Left lung (tissue), 14 donors: ENCODE measurements at places on chromosomes 6 and 20. TPM values are rescaled to one million over a fixed set of nuclear protein-coding genes. Genes with fewer than 3 reads are reported as not detected.

- DNase-seq = no peak
- H3K27me3 ChIP-seq = no peaks in the 10 kb centered on the region
- H3K4me1 ChIP-seq = no peaks in the 10 kb centered on the region
- H3K27ac ChIP-seq = no peak overlapping the region
Measured at GRCh38 chr6:31752739-31753319, 9.6 kb upstream of the SAPCD1 start.

The ESF1 gene
- total RNA-seq = 13.0 TPM

The PSORS1C1 gene
- 11.7 TPM for total RNA-seq

DNA sequence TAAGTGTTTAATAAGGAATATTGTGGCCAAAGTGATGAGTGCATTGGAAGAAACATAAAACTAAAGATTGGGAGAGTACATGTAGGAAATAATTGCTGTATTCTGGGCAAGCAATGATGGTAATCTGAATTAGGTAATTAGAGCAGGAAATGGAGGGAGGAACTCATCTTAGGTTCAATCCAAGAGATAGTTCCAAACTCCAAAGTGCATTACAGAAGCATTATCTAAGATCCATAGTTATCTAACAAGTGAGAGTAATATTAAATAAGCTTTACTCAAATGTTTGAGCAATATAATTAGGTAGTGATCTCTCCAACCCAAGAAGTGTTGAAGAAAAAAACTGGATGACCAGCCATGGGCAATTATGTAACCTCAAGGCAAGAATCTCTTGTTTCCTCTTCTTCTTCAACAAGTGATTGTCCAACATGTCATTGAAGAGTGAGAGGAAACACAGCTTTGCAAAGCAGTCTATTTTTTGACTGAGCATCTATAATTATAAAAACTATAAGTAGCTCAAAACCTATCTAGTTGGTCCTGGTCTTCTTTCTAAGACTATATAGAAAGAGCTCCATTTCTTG is 181.2 kb upstream of the TNFAIP3 start:
- H3K36me3 ChIP-seq = no peaks in the 10 kb centered on the region
- H3K4me3 ChIP-seq = no peak overlapping the region
- no peak overlapping the region for H3K27ac ChIP-seq
- H3K4me1 ChIP-seq = no peaks in the 10 kb centered on the region
- no peak for DNase-seq
- H3K27me3 ChIP-seq = no peaks in the 10 kb centered on the region

- H3K36me3 ChIP-seq = no peaks in the 10 kb centered on the region
- no peak for DNase-seq
- no peaks in the 10 kb centered on the region for H3K27me3 ChIP-seq
- no peaks in the 10 kb centered on the region for H3K4me1 ChIP-seq
- no peak overlapping the region for H3K4me3 ChIP-seq
Measured at GRCh38 chr6:119978274-119978889, 628.8 kb upstream of the MAN1A1 start.

The ERVFRD-1 gene
- total RNA-seq = not detected

The GJA1 gene
- total RNA-seq = 162 TPM

DNA sequence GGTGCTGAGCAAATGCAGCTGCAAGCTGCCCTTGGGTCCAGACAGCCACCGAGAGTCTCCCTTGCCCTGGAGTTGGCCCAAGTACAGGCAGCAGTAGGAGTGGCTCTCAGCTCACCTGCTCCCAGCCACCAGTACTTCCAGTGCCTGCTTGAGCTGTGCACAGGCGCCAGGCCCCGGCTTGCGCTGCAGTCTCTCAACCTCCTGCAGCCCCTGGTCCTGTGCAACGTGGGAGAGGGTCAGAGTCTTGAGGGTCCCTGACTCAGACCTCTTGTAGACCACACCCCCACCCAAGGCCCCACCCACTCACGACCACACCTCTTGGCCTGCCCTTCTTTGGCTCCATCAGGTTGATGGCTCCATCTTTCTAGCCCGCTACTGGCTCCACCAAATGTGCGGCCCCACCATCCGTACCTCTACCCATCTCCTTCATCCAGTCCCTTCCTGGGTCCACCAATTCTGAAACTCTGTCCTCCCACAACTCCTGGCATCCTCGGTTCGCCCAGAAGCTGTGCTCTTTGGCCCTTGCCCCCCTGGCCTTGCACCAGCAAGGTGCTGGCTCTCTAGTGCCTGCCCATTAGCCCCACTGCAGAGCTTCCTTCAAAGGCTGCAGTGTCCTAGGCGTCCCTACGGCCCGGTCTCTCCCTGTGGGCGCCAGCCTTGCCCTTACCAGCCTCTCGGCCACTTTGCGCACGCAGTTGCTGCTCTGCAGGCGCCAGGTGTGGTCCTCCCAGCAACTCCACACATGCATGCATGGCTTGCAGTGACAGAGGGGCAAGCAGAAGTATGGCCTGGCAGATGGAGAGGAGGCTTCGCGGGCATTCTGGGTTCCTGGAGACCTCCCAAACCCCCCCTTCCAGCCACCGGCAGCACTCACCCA is 16.5 kb upstream of the SPAG4 start:
- peaks cover 33% of the 10 kb centered on the region for H3K27me3 ChIP-seq
- no peak overlapping the region for H3K27ac ChIP-seq
- H3K4me3 ChIP-seq = no peak overlapping the region
- no peaks in the 10 kb centered on the region for H3K36me3 ChIP-seq

DNA sequence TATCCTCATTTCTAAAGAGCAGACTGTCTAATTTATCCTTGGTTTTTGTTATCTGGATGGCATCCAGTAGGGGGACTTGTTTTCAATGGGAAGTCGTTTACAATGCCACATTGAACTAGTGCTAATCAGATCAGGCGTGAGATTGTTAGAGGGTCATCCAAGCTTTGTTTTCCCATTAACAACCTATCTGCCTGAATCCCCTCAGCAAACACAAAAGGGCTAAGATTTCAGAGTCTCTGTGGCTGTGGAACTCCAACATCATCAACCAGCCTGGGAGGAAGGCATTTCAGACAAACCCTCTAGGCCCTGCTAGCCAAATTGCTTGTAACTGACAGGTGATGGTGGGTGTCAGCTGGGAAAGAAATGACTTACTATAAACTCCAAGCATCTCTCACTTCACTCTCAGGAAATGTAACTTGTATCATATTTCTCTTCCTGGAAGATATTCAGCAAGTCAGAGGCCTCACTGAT is 47.7 kb downstream of the COL19A1 start:
- peaks cover 3% of the 10 kb centered on the region for H3K4me1 ChIP-seq
- H3K27ac ChIP-seq = no peak overlapping the region
- no peaks in the 10 kb centered on the region for H3K27me3 ChIP-seq
- H3K36me3 ChIP-seq = no peaks in the 10 kb centered on the region
- DNase-seq = no peak

GRCh38 chr20:36483209-36483918 is 58.0 kb upstream of the MYL9 start:
- H3K36me3 ChIP-seq = no peaks in the 10 kb centered on the region
- no peak for DNase-seq
- no peak overlapping the region for H3K4me3 ChIP-seq
- peak overlapping the region; percentile 48 for H3K27ac ChIP-seq
- H3K27me3 ChIP-seq = no peaks in the 10 kb centered on the region

- H3K36me3 ChIP-seq = no peaks in the 10 kb centered on the region
- no peak overlapping the region for H3K4me3 ChIP-seq
- DNase-seq = peak; percentile 65
- H3K27ac ChIP-seq = peak overlapping the region; percentile 6
- H3K4me1 ChIP-seq = peaks cover 8% of the 10 kb centered on the region
Measured at GRCh38 chr20:3935295-3935955, 46.2 kb downstream of the PANK2 start.

The ACSS1 gene
- total RNA-seq = 40.7 TPM

- H3K36me3 ChIP-seq = peaks cover 6% of the 10 kb centered on the region
- DNase-seq = peak; percentile 62
- H3K27ac ChIP-seq = peak overlapping the region; percentile 97
- H3K4me1 ChIP-seq = peaks cover 19% of the 10 kb centered on the region
- no peaks in the 10 kb centered on the region for H3K27me3 ChIP-seq
- no peak overlapping the region for H3K4me3 ChIP-seq
Measured at GRCh38 chr6:139369568-139370282, 4.7 kb downstream of the CITED2 start.

- no peak overlapping the region for H3K4me3 ChIP-seq
- no peaks in the 10 kb centered on the region for H3K36me3 ChIP-seq
- peaks cover 55% of the 10 kb centered on the region for H3K4me1 ChIP-seq
- no peaks in the 10 kb centered on the region for H3K27me3 ChIP-seq
- DNase-seq = no peak
Measured at GRCh38 chr6:37047346-37047688, 41.9 kb downstream of the FGD2 start.

The SFTA2 gene
- 213 TPM for total RNA-seq

DNA sequence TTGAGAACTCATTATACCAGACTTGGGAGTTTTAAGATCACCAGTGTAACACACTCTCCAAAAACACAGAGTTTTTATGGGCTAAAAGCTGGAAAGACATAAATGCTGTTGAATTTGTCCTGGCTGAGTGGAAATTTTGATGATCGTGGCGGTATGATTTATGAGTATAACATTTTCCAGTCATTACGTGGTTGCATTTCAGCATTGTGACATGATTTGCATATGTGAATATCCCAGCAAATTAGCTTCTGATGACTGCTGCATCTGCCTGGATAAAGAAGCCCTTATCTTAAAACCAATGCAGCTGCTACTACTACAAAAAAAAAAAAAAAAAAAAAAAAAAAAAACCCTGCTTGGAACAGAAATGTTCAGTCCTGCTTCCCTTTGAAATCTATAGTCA is 850.9 kb downstream of the TFAP2A start:
- no peaks in the 10 kb centered on the region for H3K4me1 ChIP-seq
- no peaks in the 10 kb centered on the region for H3K27me3 ChIP-seq
- H3K36me3 ChIP-seq = no peaks in the 10 kb centered on the region
- H3K27ac ChIP-seq = no peak overlapping the region
- H3K4me3 ChIP-seq = no peak overlapping the region

The MYH7B gene
- total RNA-seq = 0.34 TPM

The TRIM15 gene
- total RNA-seq = not detected

The TINAG gene
- total RNA-seq = not detected

DNA sequence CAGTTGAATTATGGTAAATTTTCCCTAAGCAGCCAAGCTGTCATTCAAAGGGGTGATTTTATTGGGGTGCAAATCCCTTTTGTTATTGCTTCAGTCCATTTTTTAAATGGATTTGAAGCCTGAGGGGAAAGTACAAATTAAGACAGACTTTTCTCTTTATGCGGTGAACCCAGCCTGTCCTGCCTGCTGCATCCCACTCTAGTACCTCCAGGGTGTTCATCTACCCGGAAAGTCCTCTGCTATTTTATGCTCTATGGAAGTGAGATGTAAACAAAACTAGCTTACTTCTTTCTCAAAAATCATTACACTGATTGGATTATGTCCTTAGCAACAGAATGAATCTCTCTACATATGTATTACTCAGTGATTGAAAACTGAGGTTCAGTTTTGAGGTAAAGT is 1088.9 kb upstream of the CITED2 start:
- H3K36me3 ChIP-seq = no peaks in the 10 kb centered on the region
- peak overlapping the region; percentile 73 for H3K27ac ChIP-seq
- H3K27me3 ChIP-seq = no peaks in the 10 kb centered on the region
- no peak overlapping the region for H3K4me3 ChIP-seq

The SAMD3 gene
- 2.7 TPM for total RNA-seq

GRCh38 chr20:4944518-4945313 is 56.6 kb downstream of the SLC23A2 start:
- no peak overlapping the region for H3K27ac ChIP-seq
- no peak for DNase-seq
- no peak overlapping the region for H3K4me3 ChIP-seq
- H3K27me3 ChIP-seq = no peaks in the 10 kb centered on the region
- peaks cover 21% of the 10 kb centered on the region for H3K4me1 ChIP-seq
- H3K36me3 ChIP-seq = peaks cover 4% of the 10 kb centered on the region

DNA sequence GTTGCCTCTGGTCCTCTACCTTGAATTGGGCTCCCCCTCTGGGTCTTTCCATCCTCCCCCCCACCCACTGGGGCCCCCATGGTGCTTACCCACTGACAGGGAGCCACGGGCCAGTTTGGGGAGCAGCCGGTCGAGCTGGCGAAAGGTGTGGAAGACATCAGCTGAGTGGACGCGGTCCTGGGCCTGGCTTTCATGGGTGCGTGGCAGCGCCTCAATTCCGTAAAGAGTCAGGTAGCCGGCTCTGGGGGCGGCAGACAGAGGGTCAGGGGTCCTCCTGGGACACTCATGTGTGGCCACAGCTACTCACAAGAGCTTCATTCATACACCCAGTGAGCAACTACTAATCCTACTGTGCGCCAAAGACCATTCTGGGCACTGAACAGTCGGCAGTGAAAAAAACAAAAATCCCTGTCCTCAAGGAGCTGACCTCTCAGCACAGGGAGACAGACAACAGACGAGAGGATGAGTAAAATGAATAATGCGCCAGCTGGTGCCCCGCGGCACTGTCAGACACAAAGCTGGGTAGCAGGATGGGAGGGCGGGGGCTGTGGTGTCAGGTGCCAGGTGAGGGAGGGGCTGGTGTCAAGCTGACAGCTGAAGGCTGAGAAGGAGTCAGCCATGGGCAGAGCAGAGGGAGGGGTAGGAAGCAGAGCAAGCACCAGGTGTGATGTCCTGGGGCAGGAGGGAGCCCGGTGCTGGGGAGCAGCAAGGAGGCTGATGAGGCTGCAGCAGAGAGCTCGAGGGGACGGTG is 28.3 kb downstream of the PTGIS start:
- H3K27me3 ChIP-seq = no peaks in the 10 kb centered on the region
- DNase-seq = no peak
- no peak overlapping the region for H3K4me3 ChIP-seq
